ENCODE measurements at places on chromosomes 3 and 15.

DNA sequence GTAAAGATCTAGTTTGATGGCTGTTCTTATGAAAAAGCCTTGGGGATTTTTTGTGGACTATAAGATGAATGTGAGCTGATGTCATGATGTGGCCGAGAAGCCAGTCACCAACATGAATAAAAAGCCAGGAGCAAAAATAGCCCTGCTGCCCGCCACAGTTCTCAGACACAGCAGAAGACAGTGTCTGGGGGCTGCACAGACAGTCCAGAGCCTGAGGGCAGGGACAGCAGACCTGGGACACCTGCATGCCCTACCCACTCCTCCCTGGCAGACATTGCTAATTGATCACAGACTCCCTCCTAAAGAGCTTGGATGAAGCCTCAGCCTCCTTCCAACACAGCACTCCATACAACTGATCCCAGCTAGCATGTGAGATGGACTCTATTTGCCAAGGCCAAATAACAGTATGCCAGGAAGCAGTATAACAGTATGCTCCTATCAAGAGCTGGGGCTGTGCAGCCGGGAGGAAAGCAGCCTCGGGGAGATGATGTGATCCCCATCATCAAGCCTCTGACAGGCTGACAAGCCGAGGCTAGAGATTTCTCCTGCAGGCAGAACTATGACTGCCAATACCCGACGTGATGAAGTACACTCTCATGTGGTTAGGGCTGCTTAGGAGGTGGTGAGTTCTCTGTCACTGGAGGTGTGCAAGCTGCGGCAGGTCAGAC lies 105.4 kb upstream of the RPL32 start:
- DNase-seq, result no peak

- DNase-seq, result no peak
Measured at GRCh38 chr3:49901366-49902339, 2.0 kb downstream of the MST1R start.

DNA sequence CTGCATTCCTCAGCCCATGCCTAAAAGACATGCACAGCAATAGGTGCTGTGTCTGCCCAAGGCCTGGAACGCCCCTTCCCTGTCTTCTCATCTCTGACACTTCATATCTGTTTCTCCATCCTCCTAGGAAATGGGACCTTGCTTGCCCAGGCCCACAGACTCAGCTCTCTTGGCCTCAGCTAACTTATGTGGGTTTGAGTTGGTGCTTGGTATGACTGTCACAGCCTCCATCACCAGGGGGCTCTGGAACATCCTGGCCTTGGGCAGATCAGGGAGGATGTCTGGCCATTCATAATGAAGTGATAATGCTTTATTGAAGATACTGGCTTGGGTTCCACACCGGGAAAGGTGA lies 156.7 kb upstream of the SMAD3 start:
- DNase-seq, result no peak

DNA sequence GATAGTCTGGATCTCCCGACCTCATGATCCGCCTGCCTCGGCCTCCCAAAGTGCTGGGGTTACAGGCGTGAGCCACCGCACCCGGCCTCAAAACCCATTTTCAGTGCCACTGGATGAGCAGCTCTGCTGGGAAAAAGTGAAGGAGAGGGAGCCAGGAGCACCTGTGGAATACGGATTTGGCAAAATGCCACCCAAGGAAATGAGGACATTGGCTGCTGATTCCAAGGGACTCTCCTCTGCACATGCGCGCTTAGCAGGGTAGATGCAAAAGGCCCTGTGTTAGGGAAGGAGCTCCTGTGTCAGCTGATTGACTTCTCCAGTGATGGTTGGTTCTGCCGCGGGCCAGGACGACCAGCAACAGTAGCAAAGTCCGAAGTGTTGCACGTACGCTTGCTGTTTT lies 43.4 kb upstream of the IGF1R start:
- no peak for DNase-seq

GRCh38 chr15:89898614-89899294 lies 5.0 kb upstream of the AP3S2 start:
- peak; percentile 21 for DNase-seq

DNA sequence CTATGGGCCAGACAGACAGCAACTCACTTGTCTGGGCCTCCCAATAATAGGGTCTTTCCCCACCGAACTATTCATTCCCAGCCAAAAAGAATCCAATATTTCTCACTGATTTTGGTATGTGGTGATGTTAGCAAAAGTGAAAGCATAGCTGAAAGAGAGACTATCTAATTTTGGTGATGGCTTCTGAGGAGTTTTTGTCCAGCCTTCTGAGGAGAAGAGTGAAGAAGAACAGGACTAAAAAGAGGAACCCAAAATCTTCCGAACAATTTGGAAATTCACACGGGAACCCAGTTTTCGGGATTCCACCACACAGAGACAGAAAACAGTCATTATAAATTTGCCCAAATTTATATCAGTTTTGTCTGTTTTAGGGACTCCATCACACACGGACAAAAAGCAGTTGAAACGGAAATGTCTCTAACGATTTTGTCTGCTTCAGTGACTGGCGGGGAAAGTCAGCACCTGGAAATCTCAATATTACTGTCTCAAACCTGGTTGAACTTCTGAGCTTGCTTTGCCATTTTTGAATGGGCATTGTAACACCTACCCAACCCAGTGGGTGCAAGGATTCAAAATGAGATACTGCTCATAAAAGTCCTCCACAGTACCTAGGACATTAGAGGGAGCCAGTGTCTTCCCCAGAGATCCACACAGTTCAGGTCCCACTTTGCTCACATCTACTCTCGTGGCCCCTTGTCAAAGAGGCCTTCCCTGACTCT lies 9.1 kb downstream of the CD80 start:
- DNase-seq, result no peak

DNA sequence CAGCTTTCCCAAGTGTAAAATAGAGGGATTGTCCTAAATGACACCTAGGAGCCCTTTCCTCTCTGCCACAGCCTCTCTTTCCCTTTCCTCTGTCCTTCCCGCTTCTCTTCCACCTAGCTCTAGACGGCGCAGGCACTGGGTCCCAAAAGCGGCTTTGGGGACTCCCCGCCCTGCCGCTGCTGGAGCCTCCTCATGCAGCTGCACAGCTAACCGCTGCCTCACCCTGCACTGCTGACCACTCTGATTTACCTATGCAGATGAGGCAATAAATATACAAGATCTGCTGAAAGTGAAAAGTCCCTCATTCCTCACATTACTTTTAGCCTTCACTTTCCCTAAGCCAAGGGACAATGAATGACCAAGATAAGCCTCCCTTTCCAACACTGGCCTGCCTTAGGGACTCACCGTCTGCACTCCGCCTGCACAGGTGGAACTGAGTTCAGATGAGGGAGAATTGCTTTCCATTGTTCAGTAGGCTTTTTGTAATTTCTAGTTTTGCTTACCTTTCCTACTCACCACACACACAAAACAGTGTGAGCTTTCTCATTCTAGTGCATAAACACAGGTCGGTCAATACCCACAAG lies 197.5 kb upstream of the BCL6 start:
- no peak for DNase-seq

DNA sequence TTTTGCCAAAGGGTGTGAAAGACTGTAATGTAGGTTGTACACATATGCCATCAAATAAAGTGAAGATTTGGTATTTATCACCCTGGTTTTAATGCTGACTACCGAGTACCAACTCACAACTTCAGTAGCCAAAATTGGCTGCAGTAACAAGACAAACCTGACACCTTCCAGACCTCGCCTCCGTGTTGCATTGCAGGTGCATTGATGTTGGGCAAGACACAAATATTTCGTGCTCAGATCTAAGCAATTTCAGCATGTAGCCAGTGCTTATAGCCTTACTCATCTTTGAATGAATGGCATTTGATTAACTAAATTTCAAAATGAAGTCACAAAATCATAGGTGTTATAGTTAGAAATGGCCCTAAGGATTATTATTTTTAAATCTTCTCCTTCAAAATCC lies 400.2 kb downstream of the SOX2 start:
- DNase-seq, result no peak

DNA sequence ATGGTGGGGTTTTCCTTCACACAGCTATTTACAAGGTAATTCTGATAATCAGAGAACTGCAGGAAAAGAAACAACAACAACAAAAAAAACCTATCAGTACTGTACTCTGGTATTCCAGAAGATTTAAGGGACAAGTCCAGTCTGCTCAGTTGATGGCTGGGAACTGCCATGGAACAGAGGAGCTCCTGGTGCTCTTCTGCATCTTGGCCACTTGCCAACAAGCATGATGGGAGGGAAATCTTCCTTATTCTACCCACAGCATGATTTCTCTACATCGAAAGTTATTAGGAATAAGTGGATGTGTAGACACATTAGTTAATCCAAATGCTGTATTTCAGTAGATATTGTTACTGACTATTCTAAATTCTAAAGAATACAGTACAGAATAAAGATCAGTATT lies 51.7 kb downstream of the RASGRP1 start:
- no peak for DNase-seq

DNA sequence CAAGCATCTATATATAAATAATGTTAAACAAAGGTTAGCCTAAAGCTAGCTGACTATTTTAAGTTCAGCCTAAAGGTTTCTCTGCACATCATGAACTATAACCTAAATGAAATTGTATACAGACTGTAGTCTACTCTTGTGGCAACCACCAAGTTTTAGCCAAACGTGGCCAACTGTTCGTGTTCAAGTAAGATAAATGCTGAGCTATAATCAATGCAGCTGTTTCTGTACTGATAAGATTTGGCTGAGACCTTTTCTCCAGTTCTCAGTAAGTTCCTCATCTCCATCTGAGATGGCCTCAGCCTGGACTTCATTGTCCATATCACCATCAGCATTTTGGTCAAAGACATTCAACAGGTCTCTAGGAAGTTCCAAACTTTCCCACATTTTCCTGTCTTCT lies 43.7 kb upstream of the IGSF10 start:
- no peak for DNase-seq

- no peak for DNase-seq
Measured at GRCh38 chr3:78708565-78709073, 1059.2 kb downstream of the ROBO1 start.

- no peak for DNase-seq
Measured at GRCh38 chr3:151550642-151551041, 89.8 kb upstream of the IGSF10 start.

- peak; percentile 36 for DNase-seq
Measured at GRCh38 chr3:120348065-120348990, 826 bp downstream of the LRRC58 start.

DNA sequence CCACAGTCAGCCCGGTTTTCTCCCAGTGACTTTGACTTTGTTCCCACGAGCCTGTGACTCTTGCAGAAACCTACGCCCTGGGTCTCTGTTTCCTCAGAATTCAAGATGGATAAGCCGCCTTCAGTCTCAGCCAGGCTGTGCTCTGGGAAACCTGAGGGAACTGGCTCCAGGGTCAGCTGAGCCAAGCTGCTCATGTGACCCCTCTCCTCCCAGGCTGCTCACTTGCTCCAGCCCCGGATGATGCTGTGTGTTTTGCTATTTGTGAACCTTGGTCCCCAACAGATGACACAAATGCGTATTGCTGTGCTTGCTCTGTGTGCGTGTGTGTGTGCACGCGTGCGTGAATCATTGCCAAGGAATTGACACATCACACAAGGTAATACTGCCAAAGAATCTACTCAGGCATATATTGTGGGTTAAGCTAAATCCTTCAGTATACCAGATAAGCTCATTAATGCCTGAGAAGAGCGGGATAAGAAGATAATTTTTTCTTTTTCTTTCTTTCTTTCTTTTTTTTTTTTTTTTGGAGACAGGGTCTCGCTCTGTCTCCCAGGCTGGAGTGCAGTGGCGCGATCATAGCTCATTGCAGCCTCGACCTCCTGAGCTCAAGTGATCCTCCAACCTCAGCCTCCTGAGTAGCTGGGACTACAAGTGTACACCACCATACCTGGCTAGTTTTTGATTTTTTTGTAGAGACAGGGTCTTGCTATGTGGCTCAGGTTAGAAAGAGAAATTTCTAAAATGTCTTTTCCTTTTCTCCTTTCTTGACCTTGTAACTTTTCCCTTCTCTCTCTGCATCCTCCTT lies 29.2 kb upstream of the UMPS start:
- no peak for DNase-seq

DNA sequence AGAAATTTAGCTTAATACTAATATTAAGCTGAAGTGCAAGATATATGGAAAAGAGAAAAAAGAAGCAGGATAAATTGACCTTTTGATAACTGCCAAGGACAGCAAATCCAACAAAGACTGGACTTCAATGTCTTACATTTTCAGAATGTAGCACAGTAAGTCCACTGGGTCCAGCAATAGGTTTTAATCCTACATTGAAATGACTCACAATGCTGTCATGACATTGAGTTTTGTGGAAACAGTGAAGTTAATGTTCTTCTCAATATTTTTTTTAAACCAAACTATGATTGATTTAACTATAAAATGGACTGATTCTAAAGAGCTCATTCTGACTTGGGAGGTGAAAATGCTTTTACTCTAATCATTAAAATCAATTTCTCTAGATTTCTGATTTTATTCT lies 166.6 kb upstream of the ZNF717 start:
- DNase-seq, result no peak

GRCh38 chr15:40787344-40787841 lies 17.6 kb downstream of the C15orf62 start:
- DNase-seq, result peak; percentile 38

GRCh38 chr15:75720787-75721479 lies 8.3 kb upstream of the CSPG4 start:
- peak; percentile 50 for DNase-seq

- no peak for DNase-seq
Measured at GRCh38 chr15:52337198-52337853, 41.7 kb upstream of the MYO5C start.

DNA sequence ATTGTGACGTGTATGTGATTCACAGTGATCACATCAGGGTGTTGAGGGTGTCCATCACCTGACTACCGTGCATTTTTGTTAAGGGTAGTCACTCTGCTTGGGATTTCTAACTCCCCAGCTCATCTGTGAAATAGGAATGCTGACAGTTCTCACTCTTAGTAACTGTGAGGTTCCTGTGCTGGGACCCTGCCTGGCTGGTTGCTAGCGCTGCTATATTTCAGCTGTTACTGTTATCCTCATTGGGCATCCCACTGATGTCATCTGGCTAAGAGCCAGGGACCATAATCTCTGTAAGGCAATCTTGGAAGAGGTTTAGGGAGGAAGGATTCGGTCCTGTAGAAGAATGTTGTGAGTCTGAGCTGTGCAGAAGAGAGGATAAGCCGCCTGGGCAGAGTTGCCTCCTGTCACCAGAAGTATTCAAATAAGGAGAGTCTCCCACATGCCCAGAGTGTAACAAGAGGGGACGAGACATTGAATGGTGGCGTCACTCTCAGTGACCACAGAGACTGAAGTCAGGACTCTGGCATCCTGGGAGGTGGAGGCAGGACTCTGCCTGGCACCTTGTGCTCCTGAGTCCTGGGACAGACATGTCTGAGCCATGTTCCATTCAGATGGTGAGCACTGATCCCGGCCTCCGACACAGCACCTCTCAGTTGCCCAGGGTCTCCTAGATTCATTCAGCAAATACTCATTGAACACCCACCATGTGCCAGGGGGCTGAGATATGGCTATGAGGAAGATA lies 52.2 kb downstream of the FBLN2 start:
- DNase-seq, result no peak

GRCh38 chr15:41688671-41689070 lies 28.5 kb downstream of the MGA start:
- no peak for DNase-seq

GRCh38 chr3:132343018-132343612 lies 25.9 kb downstream of the ACP3 start:
- peak; percentile 2 for DNase-seq

Data from stimulated activated CD4-positive, alpha-beta T cell treated with anti-CD3 and anti-CD28 coated beads, Interleukin-4, amount 100 ng/mL, for 48 hours (primary cell).